Breast epithelium (tissue), 4 donors: ENCODE measurements at places on chromosomes 2 and 18.

DNA sequence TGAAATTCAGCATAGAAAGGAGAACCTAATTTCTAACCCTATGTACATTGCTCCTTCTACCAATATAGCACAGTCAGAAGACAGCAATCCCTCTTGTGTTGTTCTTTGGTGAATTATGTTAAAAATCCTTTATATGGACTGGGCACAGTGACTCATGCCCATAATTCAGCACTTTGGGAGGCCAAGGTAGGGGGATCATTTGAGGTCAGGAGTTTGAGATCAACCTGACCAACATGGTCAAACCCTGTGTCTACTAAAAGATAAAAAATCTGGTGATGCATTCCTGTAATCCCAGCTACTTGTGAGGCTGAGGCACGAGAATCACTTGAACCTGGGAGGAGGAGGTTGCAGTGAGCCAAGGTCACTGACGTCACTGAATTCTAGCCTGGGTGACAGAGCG, 195.6 kb downstream of the TMX3 start:
- H3K27me3 ChIP-seq: no peaks in the 10 kb centered on the region
- no peak overlapping the region for H3K27ac ChIP-seq
- H3K36me3 ChIP-seq: no peaks in the 10 kb centered on the region
- H3K4me1 ChIP-seq: no peaks in the 10 kb centered on the region
- DNase-seq: no peak

GRCh38 chr2:21620771-21621170, 497.0 kb downstream of the TDRD15 start:
- no peaks in the 10 kb centered on the region for H3K27me3 ChIP-seq
- DNase-seq: no peak
- H3K36me3 ChIP-seq: no peaks in the 10 kb centered on the region
- H3K4me3 ChIP-seq: no peak overlapping the region

- no peaks in the 10 kb centered on the region for H3K27me3 ChIP-seq
- H3K27ac ChIP-seq: no peak overlapping the region
- no peak overlapping the region for H3K4me3 ChIP-seq
- H3K36me3 ChIP-seq: no peaks in the 10 kb centered on the region
- no peaks in the 10 kb centered on the region for H3K4me1 ChIP-seq
- no peak for DNase-seq
Measured at GRCh38 chr18:60987963-60988362, 345.3 kb upstream of the CDH20 start.

DNA sequence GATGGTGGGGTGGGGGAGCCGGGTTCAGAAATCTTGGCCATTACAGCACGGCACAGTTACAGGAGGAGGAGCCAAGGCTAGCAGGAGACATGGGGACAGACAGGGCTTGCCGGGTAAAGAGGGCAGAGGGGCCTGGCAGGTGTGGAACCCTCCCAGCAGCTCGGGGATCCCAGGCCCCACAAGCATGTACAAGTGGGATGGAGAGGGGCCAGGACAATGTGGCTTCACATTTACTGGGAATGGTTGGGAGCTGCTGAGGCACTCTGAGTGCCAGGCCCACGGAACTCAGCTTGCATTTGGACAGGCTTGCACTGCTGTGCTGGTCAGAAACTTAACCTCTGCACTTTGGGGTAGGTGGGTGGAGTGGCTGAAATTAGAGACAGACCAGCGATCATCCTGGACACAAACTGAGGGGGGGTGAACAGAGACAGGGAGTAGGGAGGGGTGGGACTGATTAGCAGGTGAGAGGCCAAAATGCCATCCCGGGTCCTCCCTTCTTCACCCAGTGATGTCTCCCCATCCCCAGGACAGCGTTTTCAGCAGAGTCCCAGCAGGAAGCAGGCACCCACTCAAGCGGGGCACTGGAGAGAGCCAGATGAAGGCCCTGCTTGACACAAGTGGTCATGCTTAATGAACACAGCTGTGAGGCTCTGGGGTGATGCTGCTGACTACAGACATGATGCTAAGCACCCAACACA, 9.6 kb downstream of the PER2 start:
- no peak for DNase-seq
- H3K4me3 ChIP-seq: no peak overlapping the region
- H3K27me3 ChIP-seq: no peaks in the 10 kb centered on the region
- peaks cover 6% of the 10 kb centered on the region for H3K36me3 ChIP-seq

- no peaks in the 10 kb centered on the region for H3K36me3 ChIP-seq
- H3K27ac ChIP-seq: no peak overlapping the region
- H3K27me3 ChIP-seq: no peaks in the 10 kb centered on the region
Measured at GRCh38 chr18:3048121-3048520, 35.2 kb upstream of the LPIN2 start.

DNA sequence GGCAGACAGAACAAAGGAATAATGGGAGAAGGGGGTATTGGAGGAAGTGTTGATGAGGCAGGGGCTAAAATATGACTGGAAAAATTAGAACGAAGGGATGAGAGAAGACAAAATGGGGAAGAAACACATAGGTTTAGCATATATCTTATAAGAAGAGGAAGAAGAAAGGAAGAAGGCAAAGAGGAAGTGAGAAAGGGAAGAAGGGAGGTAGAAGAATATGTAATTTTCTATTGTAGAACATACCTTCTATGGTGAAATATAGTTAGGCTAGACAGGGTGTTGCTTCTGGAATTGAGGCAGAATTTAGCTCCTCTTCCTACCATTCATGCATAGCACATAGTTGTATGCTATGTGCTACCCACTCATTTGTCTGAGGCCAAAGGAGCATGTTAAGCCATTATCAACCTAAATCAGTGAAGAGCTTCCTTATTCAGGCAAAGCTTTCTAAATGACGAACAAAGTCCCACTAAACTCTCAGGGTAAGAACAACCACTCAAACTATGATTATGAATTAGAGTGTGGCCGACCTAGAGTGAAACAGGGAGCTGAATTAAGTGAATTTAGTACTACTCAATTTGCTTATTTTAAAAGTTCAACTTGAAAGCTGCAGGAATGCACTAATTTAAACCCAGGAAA, 180.9 kb upstream of the GALNT5 start:
- H3K4me3 ChIP-seq: no peak overlapping the region
- no peaks in the 10 kb centered on the region for H3K4me1 ChIP-seq
- no peak overlapping the region for H3K27ac ChIP-seq

DNA sequence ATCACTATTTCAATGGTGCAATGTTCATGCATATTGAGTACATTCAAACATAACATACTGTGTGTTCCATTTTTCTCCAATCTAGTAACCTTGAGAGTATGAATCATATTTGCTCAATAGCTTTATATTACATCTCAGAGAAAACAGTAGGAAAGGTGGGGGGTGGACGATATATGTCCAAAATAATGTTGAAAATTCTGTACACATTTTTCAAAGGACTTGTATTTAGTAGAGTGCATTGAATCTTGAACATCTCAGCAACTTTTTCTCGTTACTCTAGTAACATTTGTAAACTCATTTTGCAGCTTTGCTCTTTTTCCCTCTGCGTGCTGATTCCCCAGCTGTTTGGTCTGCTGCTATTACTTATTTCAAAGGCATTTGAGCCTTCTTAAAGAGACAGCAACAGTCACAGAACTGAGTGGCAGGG, 1487.0 kb downstream of the LRP1B start:
- DNase-seq: no peak
- H3K4me1 ChIP-seq: no peaks in the 10 kb centered on the region
- no peak overlapping the region for H3K27ac ChIP-seq
- no peaks in the 10 kb centered on the region for H3K36me3 ChIP-seq

DNA sequence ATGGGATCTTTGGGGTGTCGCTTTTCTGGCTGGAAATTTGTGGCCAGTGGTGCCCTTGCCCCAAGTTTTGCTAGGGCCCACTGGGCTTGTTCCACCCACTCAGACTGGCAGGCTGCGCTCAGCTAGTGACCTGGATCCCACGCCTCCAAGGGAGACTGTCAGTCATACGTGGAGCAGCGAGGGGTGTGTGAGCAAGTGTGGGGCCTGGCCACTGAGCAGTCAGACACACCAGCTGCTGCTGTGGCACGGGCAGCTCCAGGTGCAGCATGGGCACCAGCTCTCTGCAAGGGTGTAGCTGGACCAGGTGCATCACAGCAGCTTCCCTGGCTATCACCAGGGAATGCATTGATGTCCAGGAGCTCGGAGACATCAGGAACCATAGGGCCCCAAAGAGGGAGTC, 327.0 kb downstream of the NR4A2 start:
- no peaks in the 10 kb centered on the region for H3K36me3 ChIP-seq
- H3K4me3 ChIP-seq: no peak overlapping the region
- no peaks in the 10 kb centered on the region for H3K27me3 ChIP-seq

DNA sequence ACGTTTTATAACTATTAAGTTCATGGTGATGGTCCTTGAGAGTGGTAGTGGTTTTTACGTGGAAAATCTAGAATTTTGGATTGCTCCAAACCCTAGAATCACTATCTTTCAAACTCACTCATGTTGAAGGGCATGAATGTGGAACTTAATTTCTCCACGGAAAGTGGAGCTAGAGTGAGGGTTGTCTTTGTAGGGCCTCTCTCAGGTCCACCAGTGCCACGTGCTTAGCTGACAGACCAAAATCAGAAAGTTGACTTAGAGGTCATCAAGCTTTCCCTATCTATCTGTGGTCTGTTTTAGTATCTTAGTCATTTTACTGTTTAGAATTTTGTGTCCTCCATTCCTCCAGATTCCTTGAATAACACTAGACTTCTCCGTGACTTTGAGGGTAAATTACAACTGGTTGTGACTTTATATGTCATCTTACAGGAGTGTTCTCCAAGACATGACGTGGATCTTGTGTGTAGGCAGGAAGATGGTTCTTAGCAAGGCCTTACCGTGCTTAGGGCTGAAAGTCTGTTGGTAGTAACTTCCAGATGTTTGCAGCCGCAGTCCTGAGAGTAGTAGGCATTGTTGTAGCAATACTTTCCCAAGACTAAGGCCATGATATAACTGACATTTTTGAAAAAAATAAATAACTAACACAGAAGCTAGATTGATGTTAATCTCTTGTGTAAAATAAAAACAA, 26.8 kb downstream of the DIS3L2 start:
- no peak overlapping the region for H3K4me3 ChIP-seq
- no peaks in the 10 kb centered on the region for H3K36me3 ChIP-seq
- no peak overlapping the region for H3K27ac ChIP-seq

GRCh38 chr2:183031911-183032794, 6.1 kb downstream of the NCKAP1 start:
- no peaks in the 10 kb centered on the region for H3K4me1 ChIP-seq
- H3K27me3 ChIP-seq: no peaks in the 10 kb centered on the region
- DNase-seq: no peak
- H3K27ac ChIP-seq: peak overlapping the region; percentile 24
- H3K4me3 ChIP-seq: no peak overlapping the region

DNA sequence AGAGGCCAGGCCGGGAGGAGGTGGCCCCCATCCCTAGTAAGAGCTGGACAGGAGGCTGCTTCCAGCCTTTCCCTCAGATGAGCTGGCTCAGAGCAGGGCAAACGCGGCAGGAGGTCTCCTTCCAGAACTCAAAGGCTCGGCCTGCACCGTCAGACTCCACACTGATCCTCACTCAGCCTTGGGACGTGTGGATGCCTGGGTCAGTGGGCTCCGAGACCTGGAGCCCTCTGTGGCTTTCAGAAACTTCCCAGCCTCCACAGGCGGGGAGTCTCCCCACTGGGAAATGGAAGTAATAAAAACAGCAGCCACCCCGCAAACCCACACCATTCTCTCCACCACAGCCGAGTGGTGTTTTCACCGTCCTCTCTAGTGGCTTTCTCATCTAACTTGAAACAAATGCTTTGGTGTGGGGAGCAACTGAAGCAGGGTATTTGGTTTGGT, 54.3 kb downstream of the INPP5D start:
- no peaks in the 10 kb centered on the region for H3K27me3 ChIP-seq
- H3K27ac ChIP-seq: no peak overlapping the region
- H3K4me1 ChIP-seq: no peaks in the 10 kb centered on the region
- DNase-seq: no peak
- H3K4me3 ChIP-seq: no peak overlapping the region
- H3K36me3 ChIP-seq: no peaks in the 10 kb centered on the region
